ENCODE measurements at places on chromosomes 12 and 14.

DNA sequence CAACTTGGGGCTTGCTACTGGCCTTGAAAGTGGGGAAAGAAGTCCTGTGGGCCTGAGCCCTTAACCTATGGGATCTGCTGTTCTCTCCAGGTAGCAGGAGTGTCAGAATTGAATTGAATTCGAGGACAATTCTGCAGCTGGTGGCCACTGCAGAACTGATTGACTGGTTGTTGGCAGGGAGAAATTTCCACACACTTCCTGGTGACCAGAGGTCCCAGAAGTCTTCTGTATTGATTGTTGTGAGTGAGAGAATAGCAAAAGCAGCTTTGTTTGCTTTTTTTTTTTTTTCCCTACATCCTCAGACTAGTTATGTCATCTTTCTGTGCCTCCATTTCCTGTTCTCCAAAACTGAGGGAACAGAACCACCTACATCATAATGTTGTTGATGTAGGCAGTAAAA is 64.1 kb downstream of the PRICKLE1 start:
- no peak for DNase-seq

DNA sequence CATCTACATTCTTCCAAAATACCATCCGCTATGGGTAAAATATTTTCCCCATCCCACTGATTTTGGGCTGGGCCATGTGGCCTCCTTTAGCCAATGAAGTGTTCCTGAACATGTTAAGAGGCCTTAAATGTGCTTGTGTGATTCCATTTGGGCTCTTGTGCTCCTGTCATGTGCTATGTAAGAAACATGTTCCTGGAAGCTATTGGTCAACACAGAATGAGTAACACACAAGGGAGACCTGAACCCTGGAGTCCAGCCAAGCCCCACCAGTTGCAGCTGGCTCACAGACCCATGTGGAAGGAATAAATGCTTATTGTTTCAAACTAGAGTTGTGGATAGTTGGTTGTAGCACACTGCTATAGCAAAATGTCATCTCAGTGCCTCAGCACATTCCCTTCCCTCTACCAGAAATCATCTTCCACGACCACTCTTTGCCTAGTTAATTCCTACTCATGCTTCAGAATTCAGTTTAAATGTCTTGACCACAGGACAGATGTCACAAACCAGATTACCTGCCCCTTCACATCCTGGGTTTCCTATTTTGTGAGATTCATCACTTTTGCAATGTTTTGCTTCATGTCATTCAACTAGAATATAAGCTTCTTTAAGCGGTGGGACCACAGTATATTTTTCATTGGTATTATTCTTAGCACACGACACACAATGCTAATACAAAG is 217.3 kb upstream of the EEA1 start:
- DNase-seq: no peak

DNA sequence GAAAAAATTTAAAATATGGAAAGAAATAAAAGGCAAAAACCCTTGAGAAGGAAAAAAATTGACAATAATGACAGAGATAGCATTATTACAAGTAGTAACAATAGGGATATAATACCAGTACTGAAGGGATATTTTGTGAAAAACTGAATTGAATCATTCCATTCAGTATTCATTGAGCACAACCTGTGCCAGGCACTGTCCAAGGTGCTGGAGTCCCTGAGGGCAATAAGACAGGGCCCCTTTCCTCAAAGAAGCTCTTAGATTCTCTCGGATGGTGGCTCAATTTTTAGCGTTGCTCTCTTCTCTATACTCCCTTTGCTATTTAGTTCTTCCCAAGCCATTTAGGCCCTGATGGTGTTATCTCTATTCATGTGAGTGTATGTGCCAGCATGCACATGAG is 34.3 kb upstream of the GAS2L3 start:
- DNase-seq: no peak

- DNase-seq: no peak
These were observed 213.7 kb downstream of the GXYLT1 start for GRCh38 chr12:41930866-41931437.

DNA sequence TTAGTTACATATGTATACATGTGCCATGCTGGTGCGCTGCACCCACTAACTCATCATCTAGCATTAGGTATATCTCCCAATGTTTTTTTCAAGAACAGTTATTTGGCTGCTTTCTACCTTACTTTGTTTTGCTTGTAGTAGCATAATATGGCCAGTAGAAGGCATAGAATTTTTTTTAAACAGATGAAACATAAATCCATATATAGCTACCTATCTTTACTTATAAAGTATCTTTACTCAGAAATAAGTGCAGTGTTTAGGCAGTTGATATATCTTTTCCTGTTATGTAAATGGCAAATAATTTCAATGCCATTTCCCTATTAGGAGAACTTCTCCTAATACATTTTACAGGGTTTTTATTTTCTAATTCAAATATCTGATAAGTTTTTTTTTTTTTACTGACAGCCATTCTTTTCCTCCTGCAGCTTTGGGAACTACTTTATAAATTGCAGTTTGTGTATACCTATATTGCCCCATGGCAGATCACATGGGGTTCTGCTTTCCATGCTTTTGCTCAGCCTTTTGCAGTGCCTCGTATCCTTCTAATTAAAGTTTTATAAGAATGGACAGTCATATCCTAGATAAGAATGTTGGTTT is 143.1 kb downstream of the PCNX1 start:
- DNase-seq: no peak

GRCh38 chr12:27008081-27008480 is 6.1 kb downstream of the TM7SF3 start:
- no peak for DNase-seq

DNA sequence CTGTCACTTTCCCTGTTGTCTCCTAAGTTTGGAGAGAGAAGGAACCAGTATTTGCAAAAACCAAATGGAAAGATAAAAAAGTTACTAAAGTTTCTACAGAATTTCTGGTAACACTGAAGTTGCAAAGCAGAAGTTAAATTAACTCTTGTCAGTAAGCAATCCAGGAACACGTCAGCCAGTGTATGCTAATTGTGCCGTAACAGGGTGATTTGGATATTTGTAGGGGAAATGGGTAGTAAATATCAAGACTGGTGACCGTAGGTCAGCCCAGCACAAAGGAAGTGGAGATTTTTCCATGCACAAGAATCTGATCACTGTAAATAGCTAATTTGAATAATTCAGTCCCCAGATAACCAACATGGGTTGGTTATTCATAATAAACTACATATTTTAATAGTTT is 2.3 kb downstream of the CDKN1B start:
- no peak for DNase-seq

GRCh38 chr12:19683178-19683927 is 244.1 kb downstream of the AEBP2 start:
- DNase-seq: no peak

- DNase-seq: no peak
These were observed 88.3 kb downstream of the RPS29 start for GRCh38 chr14:49497725-49498348.
